Activated naive CD4-positive, alpha-beta T cell treated with anti-CD3 and anti-CD28 coated beads, Interleukin-2, amount 50 U/mL, for 72 hours (primary cell): ENCODE measurements at places on chromosomes 5 and 9.
A peak's percentile ranks its signal among the peaks of the same experiment; 100 is the strongest.

- DNase-seq, result no peak
Observed at GRCh38 chr5:178465861-178466288, 124.3 kb downstream of the COL23A1 start.

DNA sequence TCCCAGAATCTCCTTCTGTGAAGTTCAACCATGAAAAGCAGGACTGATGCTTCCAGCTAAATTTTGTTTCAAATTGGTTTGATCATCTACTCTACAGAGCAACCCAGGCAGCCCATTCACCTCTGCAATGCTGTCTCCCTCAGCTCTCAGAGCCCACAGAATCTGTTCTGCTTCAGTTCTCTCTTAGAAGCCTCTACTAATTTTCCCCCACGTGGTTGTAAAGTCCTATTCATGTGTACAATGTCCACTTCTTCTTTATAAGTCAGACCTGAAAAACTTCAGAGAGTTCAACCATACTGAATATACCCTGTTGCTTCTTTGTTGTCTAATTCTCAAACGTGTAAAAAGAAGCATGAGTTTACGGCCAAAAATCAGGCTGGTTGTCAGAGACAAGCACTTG lies 21.3 kb upstream of the FAM13B start:
- no peak for DNase-seq

DNA sequence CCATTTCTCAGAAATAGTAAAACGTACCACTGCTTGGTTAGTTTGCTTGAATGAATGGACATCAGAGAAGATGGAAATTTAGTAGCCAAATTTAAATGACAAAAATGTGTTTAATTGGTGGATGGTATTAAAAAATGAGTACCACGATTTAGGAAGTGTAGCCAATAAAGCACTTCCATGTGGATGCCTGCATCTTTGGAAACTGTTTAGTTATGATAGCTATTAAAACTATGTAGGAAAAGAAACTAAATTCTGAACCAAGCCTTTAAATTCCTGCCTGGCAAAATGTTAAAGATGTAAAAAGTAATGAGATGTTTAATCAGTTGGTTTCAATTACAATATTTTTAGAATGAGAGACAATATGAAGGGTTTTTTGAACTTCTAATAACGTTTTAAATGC lies 94.8 kb downstream of the NUDT12 start:
- no peak for DNase-seq

DNA sequence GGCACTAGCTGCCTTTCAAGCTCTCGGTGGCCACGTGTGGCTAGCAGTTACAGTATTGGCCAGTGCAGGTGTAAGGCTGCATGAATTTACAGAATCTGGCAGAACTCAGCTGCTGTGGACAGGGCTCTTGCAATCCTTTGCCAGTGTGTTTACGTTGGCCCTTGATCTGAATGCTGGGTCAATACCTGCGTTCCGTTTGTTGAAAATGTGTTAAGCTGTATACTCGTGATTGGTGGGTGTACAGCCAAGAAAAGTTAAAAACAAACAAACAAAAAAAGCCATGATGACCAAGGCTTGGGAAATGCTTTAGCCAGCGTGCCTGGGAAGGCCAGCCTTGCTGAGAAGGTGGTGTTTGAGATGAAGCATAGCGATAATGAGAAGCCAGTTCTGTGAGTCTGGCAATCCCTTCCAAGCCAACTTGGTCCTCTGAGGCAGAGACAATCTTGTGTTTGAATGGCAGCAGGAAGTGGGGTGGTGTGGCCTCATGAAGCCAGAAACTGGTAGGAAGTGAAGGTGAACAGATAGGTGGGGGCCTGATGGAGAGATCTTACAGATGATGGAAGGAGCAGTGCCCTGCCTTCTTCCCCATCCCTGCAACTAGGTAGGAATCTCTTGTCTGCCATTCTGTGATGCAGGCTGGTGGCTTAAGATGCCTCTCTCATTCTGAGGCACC lies 820 bp upstream of the CFAP90 start:
- DNase-seq, result no peak

DNA sequence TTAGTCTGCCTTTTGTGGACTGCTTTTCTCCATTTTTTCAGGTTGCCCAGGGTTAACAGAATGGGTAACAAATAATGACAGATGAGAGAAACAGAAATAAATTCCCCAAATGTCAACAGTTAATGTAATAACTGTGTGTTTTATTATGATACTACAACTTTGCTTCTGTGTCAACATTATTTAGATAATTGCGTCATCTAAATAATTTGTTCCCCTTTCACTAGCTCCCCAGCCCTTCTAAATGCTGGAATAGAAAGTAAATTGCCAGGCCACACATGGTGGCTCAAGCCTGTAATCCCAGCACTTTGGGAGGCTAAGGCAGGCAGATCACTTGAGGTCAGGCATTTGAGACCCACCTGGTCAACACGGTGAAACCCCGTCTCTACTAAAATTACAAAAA lies 53.5 kb downstream of the RNF38 start:
- no peak for DNase-seq

- no peak for DNase-seq
Observed at GRCh38 chr5:103523319-103523718, 39.3 kb downstream of the NUDT12 start.

DNA sequence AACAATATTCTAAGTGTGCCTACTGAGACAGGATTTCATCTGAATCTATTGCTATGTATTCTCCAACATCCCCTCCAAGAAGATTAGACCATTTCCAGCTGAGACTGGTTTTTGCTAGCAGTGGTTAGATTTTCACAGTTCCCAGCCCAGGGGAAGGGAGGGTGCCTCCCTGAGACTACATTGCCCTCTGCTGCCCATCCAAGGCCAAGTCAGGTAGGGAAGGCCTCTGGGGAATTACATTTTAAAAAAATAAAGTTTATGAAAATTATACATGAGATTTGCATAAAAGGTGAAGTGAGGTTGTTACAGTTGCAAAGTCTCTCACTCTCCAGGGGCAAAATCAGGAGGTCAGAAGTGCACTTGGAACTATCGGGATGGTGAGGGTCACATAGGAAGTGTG lies 28.0 kb upstream of the SYK start:
- DNase-seq, result no peak

DNA sequence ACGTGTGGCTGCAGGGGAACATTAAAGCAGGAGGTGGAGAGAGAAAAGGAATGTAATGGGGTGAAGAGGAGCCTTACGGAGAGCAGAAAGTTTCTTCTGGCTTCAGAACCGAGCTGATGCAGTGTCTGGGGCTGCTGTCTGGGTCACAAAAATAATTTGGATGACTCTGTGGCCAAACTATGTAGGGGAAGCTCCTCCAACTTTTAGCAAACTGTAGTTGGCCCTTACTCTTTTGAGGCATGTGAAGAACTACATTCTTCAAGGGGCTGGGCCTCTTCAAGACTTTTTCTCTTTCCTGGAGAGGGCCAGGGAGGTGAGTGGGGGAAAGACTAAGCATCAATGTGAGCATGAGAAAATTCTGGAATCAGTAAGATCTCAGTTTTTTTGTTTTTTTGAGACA lies 31.9 kb upstream of the SPARC start:
- DNase-seq, result no peak

DNA sequence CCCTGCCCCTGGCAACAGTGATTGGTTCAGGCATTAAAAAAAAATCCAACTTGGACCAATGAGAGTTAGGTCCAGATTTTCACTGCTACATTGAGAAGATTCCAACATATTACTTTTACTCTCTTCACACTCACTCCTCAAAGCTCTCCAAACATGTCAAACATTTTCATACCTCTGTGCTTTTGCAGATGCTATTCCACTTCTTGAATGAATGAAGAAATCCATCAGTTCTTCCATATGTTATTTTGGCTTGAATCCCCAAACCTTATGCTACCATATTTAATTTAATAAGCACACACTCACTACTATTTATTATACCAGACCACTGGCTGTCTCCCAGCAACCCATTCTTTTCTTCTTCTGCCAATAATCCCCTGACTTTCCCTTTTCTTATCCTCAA lies 87.1 kb downstream of the PPP2R2B start:
- no peak for DNase-seq

DNA sequence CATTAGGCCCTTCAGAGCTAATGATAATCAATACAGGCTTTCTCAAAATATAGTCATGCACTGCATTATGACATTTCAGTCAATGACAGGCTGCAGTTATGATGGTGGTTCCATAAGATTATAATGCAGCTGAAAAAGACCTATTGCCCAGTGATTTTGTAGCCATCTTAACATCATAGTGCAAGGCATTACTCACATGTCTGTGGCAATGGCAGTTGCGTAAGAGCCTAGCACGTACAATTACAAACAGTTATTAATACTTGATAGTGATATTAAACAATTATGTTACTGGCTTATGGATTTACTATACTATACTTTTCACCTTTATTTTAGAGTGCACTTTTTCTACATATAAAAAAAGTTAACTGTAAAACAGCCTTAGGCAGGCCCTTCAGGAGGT lies 214.8 kb downstream of the ISL1 start:
- no peak for DNase-seq

DNA sequence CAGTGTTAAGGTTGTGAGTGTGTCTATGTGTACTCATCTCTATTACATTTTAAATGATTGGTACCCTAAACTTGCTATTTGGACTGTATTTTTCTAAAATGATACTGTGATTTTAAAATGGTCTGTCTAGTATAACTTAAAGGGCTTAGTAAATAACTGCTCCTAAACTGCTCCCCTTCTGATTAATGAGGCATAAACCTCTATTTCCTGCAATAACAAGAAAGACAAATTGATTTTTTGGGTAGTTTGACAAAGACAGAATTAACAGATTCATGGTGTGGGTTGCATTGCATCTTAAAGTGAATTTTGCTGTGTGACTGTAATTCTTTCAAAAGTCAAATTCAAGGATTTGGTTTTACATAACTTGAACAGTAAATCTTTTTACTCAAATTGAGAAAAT lies 8.1 kb upstream of the LRRTM2 start:
- no peak for DNase-seq

- DNase-seq, result no peak
Observed at GRCh38 chr9:97406620-97407177, 5.2 kb upstream of the TDRD7 start.

DNA sequence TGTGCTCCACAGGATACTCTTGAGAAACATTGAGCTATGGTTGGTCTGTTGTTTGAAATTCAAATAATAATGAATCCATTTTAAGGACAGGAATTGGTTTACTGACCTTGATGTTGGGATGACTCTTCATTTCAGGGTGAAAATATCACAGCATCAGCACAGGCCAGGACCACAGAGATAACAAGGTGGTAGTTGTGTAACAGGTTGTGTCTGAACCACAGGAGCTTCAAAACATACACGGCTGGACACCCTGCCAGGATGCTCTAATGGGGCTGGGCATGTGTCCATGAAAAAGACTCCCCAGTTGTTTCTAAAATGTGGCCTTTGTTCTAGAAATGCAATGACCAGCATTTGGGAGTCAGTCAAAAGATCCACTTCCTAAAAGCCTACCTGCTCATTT lies 69.8 kb downstream of the ACO1 start:
- DNase-seq, result no peak

DNA sequence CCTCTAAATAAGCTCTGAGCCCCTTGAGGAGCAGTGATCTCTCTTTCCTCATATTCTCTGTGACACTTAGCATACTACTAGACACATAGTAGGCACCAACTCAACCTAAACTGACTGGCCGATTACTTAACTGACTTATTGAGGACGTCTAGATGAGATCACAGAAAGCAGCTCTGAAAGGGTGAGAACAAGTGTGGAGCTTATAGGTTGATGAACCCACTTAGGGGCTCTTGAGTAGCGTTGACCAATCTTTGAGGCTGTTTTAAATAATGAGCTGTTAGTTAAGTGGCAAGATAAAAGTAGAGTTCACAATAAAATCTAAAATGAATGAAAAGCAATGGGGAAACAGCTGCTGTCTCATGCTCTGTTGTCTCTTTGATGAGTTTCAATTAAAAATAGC lies 124.7 kb upstream of the TNPO1 start:
- DNase-seq, result no peak

- DNase-seq, result no peak
Observed at GRCh38 chr5:141872496-141873356, 5.5 kb downstream of the PCDH1 start.

DNA sequence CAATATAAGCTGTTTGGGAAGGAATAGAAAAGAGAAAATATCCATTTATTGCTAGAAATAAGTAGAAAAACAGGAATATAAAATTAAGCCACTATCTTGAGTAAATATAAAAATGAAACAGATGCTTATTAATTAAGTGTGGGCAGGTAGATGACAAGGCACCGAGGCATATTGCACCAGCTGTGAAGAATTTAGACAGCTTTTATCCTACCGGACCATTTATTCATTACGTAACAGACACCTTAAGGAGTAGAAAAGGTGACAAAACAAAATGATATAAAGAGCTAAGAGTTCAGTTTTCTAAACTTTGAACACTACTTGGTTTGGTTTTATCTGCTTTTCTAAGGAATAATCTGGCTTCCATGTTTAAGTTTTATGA lies 404.1 kb downstream of the PTPRD start:
- no peak for DNase-seq

- DNase-seq, result no peak
Observed at GRCh38 chr9:127370147-127370579, 26.8 kb upstream of the SLC2A8 start.

DNA sequence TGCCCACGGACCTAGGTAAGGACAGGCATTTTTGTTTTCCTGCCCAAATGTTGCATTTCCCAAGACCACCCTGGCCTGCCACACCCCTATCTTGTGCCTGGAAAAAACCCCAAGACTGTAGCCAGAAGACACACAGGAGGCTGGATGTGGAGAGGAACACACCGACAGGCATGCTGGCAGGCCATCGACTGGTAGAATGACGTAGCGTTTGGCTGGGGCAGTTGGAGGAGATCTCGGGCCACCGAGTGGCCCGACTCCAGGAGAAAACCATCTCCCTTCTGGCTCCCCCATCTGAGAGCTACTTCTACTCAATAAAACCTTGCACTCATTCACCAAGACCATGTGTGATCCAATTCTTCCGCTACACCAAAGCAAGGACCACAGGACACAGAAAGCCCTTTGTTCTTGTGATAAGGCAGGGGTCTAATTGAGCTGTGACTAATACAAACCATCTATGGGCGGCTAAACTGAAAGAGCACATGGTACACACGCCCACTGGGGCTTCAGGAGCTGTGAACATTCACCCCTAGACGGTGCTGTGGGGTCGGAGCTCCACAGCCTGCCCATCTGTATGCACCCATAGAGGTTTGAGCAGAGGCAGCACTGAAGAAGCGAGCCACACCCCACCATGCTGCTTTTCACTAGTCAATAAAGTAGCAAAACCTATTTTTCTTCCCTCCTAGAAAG lies 38.9 kb upstream of the N4BP3 start:
- no peak for DNase-seq

GRCh38 chr5:159456722-159457465 lies 126.6 kb upstream of the IL12B start:
- peak; percentile 76 for DNase-seq

DNA sequence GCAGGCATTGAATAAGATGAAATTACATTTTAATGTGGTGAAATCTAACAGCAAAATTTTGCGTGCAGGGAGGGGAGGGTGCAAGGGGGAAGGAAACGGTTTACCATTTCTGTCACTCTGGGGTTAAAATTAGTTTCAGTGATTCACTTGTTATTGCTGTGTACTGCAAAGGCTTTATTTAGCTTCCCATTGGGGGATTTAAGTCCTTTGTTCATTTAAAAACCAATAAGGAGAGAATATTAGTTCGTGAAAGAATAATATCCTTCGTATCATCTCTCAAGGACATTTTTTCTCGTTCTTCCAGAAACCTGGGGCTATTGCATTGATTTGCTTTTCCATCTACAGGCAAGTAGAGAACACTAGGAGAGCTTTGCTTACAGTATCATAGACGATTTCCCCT lies 667.8 kb upstream of the RGMB start:
- DNase-seq, result no peak

GRCh38 chr9:88745276-88746001 lies 210.5 kb downstream of the NXNL2 start:
- DNase-seq, result no peak

GRCh38 chr5:83404182-83404716 lies 67.3 kb upstream of the VCAN start:
- no peak for DNase-seq

GRCh38 chr5:71740015-71740753 lies 21.1 kb downstream of the CARTPT start:
- no peak for DNase-seq
